ENCODE measurements at places on chromosomes 13 and 19. TPM values are rescaled to one million over a fixed set of nuclear protein-coding genes. Genes with fewer than 3 reads are reported as not detected.

GRCh38 chr19:16117594-16118033, 5.9 kb downstream of the RAB8A start:
- no peak for DNase-seq

GRCh38 chr13:21759463-21759862, 88.6 kb downstream of the FGF9 start:
- no peak for DNase-seq

- no peak for DNase-seq
Observed at GRCh38 chr19:17244618-17245534, 843 bp downstream of the NR2F6 start.

GRCh38 chr19:1265615-1266128, 3.5 kb upstream of the CIRBP start:
- DNase-seq: peak; percentile 85

DNA sequence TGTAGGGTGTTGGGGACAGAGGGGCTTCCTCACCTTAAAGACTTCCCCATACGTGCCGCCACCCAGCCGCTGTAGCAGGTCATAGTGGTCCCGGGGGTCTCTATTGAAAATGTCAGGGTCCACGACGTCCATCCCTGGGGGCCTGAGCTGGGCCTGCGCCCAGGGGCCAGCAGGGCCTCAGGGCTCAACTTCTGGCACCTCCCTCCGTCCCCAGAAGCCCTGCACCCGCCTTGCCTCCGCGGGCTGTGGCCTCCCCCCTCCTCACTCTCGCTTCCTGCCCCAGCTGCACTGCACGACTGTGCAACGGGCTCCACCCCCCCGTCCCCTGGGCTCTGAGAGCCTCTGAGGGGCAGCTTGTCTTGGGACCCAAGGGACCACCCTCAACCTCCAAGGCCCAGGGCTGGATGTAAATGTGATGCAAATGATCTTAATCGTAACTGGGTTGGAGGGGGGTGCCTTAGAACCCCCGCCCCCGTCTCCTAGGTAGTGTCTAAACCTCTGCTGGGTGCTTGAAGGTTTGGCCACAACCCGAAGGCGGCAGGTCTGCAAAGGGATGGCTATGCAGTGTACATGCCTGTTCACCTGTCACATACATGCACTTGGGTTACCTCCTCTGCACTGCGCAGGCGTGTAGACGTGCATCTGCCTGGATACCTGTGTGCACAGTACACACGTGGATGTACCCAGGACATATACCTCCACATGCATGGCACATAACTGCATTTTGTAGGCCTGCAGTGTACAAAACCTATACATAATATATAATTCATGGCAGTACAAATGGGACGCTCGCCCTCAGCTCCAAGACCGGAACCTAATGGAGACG, at the start of gene MAP4K1:
TSS of gene MAP4K1 (minus strand) at position 190 of the 826 bp plus-strand sequence. CDS start at position 132, 58 bp downstream.
- no peak for DNase-seq

DNA sequence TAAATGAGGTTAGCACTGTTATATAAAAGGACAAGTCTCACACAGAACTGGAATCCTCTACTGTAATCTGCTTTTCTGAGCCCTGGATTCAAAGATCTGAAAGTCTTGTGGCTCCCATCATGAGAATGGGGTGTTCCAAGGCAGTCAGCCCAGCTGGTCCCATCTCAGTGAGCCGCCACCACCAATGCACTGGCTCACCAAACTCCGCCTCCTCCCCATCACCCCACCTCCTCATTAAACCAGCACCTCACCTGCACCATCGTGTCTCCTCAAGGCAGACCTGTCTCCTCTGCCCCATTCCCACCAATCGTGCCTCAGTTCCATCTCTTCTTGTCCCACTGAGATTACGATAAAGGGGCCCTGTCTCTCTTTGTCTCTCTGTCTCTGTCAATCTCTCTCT, 166.7 kb downstream of the USP12 start:
- no peak for DNase-seq

DNA sequence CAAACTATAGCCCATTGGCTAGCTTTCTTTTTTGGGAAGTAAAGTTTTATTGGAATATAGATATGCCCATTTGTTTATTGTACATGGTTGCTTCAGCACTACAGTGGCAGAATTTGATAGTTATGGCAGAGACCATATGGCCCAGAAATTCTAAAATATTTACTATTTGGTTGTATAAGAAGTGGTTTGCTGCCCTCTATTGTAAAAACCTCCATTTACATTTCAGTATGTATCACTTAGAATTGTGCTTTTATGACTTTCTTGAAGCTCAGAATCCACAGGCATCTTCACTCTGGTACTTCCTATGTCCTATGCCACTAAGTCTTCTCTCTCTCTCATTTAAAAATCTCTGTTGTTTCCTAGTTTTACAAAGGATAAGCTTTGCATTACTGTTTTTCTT, 37.7 kb downstream of the DLEU7 start:
- no peak for DNase-seq

- DNase-seq: no peak
Observed at GRCh38 chr19:54294539-54294938, 13.6 kb upstream of the LILRB2 start.

GRCh38 chr13:105518086-105518485, 1017.4 kb downstream of the EFNB2 start:
- peak; percentile 37 for DNase-seq

The LIM2 gene
- total RNA-seq: not detected

The CYP4F2 gene
- total RNA-seq: not detected

The CFD gene
- total RNA-seq: 14.4 TPM

Data from A172 (cell line).